ENCODE measurements at places on chromosomes 3 and 15. TPM values are rescaled to one million over a fixed set of nuclear protein-coding genes. Genes with fewer than 3 reads are reported as not detected.

REC114 gene
- not detected for polyA plus RNA-seq

AAGAB gene
- polyA plus RNA-seq, result 21.0 TPM

DNAH12 gene
- polyA plus RNA-seq, result 0.71 TPM

LMLN gene
- 3.4 TPM for polyA plus RNA-seq

NUDT16 gene
- polyA plus RNA-seq, result 20.8 TPM

SAMD7 gene
- not detected for polyA plus RNA-seq

FEZF2 gene
- not detected for polyA plus RNA-seq

OR5H1 gene
- 0.03 TPM for polyA plus RNA-seq

STARD9 gene
- polyA plus RNA-seq, result 18.3 TPM

- DNase-seq, result no peak
These were observed 17.4 kb upstream of the KCNMB2 start for GRCh38 chr3:178518660-178519396.

DNA sequence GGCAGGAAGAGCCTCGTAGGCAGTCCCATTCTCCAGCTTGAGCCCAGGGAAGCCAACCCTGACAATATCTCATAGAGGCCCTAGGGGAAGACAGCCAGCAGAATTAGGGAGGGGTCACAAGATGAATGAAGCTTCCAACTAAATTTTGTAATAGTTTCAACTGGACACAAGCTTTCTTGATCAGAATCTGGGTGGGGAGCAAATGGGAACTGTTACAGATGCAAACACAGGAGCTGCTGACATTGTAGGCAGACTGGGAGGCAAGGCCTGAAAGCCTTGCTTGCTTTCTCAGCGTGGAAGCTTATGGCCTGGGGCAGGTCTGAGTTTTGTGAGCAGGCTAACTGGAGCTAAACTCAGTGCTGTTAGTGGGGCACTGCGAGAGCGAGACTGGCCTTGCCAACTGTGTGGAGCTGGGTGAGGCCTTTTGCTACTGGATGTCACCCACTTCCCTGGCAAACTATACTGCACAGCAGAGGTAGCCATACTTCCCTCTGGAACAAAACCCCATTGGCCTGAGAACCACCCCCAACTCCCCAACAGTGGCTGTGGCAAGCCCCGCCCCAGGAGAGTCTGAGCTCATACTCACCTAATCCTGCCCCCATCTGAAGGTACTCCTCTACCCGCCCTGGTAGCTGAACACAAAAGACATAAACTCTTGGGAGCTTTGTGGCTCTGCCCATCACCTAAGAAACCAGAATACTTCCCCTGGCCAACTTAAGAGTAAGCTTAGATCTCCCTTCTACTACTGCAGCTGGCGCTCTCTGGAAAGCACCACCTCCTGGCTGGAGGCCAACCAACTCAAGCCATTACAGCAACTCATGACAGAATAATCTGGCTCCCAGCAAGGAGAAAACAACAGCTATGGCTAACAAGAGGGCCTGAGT is 42.9 kb downstream of the CFAP20DC start:
- no peak for DNase-seq

DNA sequence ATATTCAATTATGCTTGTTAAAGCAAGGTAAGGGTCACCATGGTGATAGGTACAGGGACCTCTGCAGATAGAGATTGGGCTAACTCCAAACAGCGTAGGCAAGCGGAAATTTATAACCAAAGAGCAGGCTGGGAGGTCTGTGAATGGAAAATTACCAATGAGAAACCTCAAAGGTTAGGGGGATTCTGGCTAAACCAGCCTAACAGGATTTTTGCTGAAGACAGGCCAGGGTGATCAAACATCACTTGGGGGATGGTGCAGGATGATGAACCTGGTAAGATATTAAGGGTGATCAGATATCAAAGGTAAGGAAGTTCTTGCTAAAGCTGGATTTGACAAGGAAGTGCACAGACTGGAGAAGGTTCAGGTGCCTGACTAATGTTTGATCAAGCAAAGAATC is 35.3 kb upstream of the SNRPN start:
- no peak for DNase-seq

- no peak for DNase-seq
These were observed 86.5 kb upstream of the MYZAP start for GRCh38 chr15:57505056-57505715.

- no peak for DNase-seq
These were observed 171.9 kb downstream of the FMN1 start for GRCh38 chr15:33022629-33023028.

GRCh38 chr3:167983583-167983982 is 112.1 kb downstream of the GOLIM4 start:
- no peak for DNase-seq

- no peak for DNase-seq
These were observed 216.9 kb downstream of the ROBO2 start for GRCh38 chr3:77256584-77257503.

DNA sequence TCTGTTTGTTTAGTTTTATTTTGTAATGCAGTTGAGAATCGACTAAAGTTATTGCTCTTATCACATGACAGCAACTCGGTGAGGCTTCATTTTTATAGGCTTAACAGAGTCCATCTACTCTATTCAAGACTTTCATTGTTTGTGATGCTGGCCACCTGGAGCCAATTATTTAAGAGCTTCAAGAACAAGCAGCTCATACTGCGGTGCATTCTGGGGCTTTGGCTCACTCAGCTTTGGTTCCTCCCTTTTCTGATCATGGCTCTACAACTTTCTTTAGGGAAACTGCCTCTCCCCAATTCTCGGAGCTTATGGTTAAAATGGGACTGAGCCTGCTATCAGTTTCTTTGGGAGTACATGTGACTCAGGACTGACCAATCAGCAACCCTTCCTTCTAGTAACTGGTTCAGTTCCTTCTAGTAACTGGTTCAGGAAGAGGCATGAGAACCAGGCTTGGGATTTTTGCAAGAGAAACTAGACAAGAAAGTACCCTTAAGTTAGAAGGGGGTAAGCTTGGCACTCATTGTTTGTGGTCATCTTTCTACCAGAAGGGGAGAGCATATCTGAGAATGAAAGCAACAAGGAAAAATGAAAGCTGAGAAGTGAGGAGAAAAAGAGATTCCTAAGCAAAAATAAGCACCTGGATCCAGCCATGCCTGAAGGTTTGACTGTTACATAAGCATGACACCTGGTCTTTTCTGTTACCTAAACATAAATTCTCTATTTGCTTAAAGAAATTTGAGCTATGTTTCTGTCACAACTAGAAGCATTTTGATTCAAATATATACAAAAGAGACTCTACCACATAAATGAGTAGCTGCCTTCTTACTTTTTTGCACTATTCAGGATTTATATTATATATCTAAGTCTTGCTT is 24.1 kb upstream of the ARHGEF3 start:
- no peak for DNase-seq

DNA sequence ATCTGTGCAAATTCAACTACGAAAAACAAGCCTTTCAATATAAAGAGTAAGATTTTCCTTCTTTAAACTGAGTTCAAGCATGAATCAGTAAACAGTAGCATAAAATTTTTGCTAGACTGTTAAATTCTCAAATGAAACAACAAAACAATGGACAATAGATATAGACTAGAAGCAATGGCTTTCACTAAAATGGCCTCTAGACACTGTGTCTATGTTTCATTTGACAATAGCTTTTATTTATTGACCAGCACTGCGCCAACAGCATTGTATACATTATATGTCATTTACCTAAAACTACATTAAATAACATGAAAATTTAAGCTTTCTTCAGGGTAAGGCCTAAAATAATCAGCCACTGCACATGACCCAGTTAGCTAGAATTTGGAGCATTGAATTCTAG is 148.5 kb downstream of the DUT start:
- DNase-seq, result no peak

- no peak for DNase-seq
These were observed 229.7 kb upstream of the EIF1B start for GRCh38 chr3:40079847-40080240.

- DNase-seq, result no peak
These were observed 38.4 kb downstream of the RBMS3 start for GRCh38 chr3:29319262-29319661.

- DNase-seq, result no peak
These were observed 61.3 kb downstream of the BDH1 start for GRCh38 chr3:197494366-197495058.

DNA sequence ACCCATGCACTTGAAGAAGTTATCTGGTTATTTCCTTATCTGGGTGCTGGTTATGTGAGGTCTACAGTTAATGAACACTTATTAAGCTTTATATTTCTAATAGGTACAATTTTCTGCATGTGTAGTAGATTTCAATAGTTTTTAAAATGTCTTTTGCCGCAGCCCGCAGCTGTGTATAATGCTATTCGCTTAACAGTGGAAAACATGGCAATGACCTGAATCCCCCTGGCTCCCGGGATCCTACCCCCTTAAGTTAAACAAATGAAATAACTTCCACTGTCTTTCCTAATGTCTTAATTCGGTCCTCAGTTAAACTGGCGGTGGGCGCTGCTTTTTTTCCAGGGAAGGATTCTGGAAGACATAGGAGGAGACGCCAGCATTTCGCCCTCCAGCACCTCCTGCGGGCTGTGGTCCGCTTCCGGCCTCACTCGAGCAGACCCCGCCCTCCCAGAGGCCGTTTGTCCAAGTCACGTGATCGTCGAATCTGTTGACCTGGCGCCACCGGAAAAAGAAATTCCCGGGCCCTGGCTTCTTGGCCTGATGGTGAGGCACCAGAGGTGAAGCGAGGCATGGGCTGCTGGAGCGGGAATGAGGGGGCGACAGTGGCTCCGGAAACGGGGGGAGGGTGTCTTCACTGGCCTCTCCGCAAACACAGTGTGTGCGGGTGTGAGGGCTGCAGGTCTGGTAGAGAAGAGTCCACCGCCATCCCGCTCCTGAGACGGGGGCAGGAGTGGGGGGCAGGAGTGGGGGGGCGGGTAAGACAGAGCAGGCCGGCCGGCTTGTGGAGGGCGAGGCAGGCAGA is 45.6 kb upstream of the CSPG4 start:
- DNase-seq, result peak; percentile 70

GRCh38 chr3:42721690-42722089 is 19.1 kb upstream of the HHATL start:
- no peak for DNase-seq

DNA sequence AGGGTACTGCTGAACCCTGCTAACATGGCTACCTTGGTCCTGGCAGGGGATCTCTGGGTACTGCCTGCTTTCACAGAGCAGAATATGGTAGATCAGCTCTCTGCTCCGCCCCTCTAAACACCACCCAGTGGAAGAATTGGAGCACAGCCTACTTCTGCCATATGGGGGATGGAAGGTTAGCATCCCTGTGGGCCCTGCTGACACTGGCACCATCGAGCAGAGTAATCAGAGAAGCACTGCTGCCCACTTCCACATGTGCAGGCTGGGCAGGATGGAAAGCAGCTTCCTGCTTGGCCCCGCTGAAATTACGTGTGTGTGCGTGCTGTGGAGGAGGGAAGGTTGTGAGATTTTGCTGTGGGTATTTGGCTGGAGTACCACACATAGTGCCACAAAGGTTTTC is 24.8 kb downstream of the CCR1 start:
- DNase-seq, result no peak

- no peak for DNase-seq
These were observed 67.8 kb downstream of the SNRK start for GRCh38 chr3:43353923-43354670.

DNA sequence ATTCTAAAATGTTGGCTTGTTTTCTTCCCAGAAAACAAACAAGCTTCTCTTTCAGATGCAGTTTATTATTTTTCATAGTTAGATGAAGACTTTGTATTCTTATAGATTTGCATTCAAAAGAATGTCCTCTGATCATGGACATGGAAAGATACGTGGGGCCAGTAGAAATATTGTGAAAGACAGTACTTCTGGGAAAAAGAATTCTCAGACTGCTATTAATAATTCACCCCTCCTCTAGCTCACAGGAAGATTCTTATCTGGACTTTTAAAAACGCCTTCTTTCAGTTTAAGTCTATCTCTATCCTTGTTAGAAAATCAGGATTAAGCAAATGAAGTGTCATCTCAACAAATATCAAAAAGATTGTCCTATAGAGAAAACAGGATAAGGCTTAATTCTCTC is 514.1 kb upstream of the ADAMTS9 start:
- no peak for DNase-seq

DNA sequence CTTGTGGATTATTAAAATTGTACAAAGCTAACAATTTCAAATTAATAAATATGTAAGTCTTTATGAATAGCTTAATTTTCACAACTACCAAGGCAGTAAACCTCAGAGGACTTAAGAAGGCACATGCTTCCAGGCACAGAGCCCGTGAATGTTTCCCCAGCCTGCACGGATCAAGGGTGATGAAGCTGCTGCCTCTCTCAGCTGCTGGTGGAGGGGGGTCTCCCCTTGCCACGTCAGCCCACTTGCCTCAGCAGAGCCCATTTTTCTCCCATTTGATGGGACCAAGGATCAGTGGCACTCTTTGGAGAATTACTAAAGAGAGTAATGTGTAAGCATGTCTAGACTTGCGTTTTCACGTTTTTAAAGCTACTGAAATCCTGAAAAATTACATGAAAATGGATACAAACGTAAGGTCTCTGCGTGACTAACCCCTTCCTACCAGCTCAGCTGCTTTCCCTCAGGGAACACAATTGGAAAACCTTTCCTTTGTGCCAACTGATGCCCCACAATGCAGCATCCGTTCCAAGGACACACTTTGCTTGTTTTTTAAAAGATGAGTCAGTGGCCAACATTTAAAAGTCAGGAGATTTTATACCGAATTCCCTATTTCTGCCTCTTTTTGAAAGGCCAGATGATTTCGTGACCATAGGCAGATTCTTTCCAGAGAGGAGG is 494.1 kb downstream of the GABRG3 start:
- DNase-seq, result no peak

GRCh38 chr15:66673410-66674322 is 28.4 kb upstream of the SMAD6 start:
- no peak for DNase-seq

DNA sequence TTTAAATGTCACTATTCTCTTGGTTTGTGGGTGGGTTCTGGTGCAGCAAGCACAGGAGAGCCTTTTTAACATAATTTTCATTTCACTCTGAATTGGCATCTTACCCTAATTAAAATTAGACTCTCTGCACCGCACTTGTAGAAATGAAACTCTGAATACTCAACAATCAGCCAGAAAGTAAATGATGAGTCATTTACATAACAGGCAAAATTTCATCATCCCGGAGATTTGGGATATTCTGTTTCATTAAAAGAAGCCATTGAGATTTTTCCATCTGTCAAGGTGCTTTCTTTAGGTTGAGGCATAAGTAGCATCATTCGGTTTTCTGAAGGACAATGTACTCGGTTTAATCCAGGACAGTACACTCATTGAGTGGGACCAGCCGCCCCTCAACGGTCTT is 111.0 kb downstream of the RFTN1 start:
- no peak for DNase-seq
